ENCODE measurements at places on chromosomes 7 and 10.

- H3K36me3 ChIP-seq: peaks cover 8% of the 10 kb centered on the region
- DNase-seq: no peak
These were observed 38.0 kb downstream of the UNC5B start for GRCh38 chr10:71250405-71250804.

GRCh38 chr10:6044751-6045313 is 17.3 kb downstream of the IL2RA start:
- no peak overlapping the region for H3K4me3 ChIP-seq
- H3K36me3 ChIP-seq: no peaks in the 10 kb centered on the region
- DNase-seq: no peak
- no peak overlapping the region for H3K27ac ChIP-seq
- no peaks in the 10 kb centered on the region for H3K4me1 ChIP-seq
- peaks cover 46% of the 10 kb centered on the region for H3K27me3 ChIP-seq

DNA sequence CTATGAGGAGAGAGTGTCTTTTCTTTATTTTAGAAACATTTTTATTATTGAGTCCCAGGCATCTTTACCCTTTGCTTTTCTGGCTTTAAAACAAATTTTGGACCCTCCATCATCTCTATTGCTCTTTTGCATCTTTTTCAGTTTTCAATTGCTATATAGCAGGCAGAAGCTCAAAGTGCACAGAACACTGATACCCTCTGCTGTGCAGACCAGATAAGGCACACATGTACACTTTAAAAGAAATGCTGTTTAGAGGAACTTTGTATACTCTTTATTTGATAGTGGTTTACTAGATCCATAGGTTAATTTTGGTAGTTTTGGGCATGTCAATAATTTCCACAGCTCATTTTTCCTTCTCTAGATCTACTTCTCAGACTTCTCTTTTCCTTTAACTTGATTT is 324.2 kb downstream of the SH2D4B start:
- H3K36me3 ChIP-seq: no peaks in the 10 kb centered on the region
- no peak overlapping the region for H3K4me3 ChIP-seq
- H3K27me3 ChIP-seq: peaks cover 2% of the 10 kb centered on the region
- no peak for DNase-seq

DNA sequence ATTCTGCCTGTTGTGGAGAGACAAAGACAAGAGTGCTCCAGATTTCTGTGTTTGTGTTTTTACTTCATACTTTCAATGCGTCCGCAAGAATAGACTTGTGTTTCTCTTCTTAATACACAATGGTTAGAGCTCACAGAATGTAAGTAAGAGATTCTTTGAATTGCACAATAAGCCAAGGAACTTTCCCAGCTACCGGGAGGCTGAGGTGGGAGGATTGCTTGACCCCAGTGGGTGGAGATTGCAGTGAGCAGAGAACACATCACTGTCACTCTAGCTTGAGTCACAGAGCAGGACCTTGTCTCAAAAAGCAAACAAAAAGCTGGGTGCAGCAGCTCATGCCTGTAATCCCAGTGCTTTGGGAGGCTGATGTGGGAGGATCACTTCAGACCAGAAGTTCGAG is 250.7 kb upstream of the MYO3A start:
- no peaks in the 10 kb centered on the region for H3K36me3 ChIP-seq
- H3K4me1 ChIP-seq: peaks cover 15% of the 10 kb centered on the region
- DNase-seq: no peak
- H3K27ac ChIP-seq: no peak overlapping the region
- peaks cover 3% of the 10 kb centered on the region for H3K27me3 ChIP-seq
- no peak overlapping the region for H3K4me3 ChIP-seq

- H3K36me3 ChIP-seq: peaks cover 16% of the 10 kb centered on the region
- no peaks in the 10 kb centered on the region for H3K27me3 ChIP-seq
- H3K4me3 ChIP-seq: no peak overlapping the region
- H3K27ac ChIP-seq: no peak overlapping the region
- H3K4me1 ChIP-seq: peaks cover 6% of the 10 kb centered on the region
These were observed 8.3 kb downstream of the ZNF853 start for GRCh38 chr7:6623589-6624245.

DNA sequence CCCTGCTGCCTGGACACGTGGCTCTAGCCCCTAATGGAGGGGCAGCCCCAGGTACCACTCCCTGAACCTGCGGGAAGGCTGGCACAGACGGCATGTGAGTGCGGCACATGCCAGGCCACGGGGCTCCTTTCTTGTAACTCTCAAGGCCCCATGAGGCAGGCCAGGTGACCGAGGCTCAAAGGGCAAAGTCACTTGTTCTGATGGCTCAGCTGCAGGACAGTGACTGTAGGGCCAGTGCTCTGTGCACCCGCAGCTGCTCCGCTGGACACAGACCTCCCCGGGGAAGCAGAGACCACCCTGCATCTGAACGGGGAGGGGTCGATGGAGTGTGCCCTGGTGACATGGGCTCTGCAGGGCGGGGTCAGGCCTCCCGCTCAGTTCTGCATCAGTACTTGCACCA is 55.3 kb downstream of the PTPRE start:
- H3K4me1 ChIP-seq: peaks cover 14% of the 10 kb centered on the region
- no peak overlapping the region for H3K4me3 ChIP-seq

GRCh38 chr10:73495884-73496674 is at the start of gene PPP3CB:
TSS of gene PPP3CB (minus strand) at chr10:73496024. CDS start at chr10:73495889, 135 bp downstream.
- H3K4me1 ChIP-seq: peaks cover 43% of the 10 kb centered on the region
- peaks cover 2% of the 10 kb centered on the region for H3K27me3 ChIP-seq
- DNase-seq: peak; percentile 92
- peak within 1 kb of the TSS; percentile 92 for H3K4me3 ChIP-seq

DNA sequence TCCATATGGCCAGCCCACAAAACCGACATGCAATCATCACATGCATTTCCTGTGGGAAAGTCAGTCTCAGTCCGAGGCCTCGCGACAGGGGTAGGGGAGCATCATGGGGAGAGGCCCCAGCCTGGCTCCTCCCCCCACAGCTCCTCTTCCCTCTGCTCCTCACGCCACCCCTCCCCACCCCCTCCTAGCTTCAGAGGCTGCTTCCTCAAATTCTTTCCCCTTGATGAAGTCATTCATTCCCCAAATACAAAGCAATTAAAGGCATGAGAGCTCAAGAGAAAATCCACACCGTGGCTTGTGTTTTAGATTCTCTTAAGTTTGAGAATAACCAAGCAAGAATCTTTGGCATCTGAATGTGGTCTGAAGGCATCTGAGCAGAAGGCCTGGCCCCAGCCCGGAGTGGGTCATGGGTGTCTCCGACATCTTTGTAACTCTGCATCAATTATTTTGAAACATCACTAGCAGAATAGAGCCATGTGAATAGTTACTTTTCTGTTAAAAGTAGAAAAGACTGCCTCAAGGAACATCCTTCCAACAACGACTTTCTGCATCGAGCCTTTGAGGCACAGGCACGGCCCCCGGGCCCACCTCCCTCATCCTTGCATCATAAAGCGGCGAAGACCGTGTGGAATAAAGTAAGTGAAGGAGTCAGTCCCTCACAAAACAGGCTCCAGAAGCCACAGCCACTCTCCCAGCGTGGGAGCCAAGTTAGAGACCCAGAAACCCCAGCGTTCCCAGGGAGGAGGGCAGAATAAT is 90.9 kb downstream of the DIP2C start:
- H3K27ac ChIP-seq: peak overlapping the region; percentile 64
- peaks cover 4% of the 10 kb centered on the region for H3K36me3 ChIP-seq
- DNase-seq: no peak
- peaks cover 3% of the 10 kb centered on the region for H3K27me3 ChIP-seq
- peaks cover 70% of the 10 kb centered on the region for H3K4me1 ChIP-seq
- no peak overlapping the region for H3K4me3 ChIP-seq

DNA sequence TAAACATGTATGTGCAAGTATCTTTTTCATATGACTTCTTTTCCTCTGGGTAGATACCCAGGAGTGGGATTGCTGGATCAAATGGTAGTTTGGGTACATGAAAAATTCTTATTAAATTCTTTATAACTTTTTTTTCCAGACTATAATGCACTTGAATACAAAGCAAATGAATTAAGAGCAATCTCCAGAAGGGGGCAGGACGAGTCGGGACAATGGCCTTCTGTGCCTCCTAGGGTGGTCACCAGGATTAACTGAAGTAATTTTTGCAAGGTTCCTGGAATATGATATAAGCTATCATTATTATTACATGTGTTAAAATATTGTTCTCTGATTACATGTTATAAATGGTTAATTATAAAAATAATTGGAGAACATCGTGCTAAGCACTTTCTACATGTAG is 127.2 kb downstream of the PPP1R17 start:
- no peaks in the 10 kb centered on the region for H3K36me3 ChIP-seq
- no peak overlapping the region for H3K4me3 ChIP-seq
- H3K4me1 ChIP-seq: peaks cover 30% of the 10 kb centered on the region
- no peak for DNase-seq
- peaks cover 11% of the 10 kb centered on the region for H3K27me3 ChIP-seq
- H3K27ac ChIP-seq: no peak overlapping the region

DNA sequence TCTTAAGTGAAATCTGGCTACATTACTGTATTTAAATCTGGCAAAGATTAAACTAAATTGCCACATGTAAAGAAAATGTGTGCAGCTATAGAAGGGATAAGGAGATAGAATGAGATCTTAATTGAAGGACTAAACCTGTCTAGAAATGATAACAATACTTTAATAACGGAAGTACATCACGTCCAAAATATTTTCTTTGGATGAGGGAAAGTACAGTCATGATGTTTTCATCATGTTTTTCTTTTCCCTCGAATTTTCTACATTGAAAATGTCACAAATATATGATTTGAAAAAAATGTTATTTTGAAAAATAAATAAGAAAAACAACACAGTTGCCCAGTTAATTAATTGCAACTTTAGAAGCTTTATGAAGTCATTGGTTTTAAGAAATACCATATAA is 143.9 kb downstream of the ETV1 start:
- H3K27ac ChIP-seq: no peak overlapping the region
- no peak for DNase-seq
- H3K36me3 ChIP-seq: no peaks in the 10 kb centered on the region
- peaks cover 12% of the 10 kb centered on the region for H3K4me1 ChIP-seq
- no peak overlapping the region for H3K4me3 ChIP-seq

GRCh38 chr7:154566877-154567276 is 436.0 kb downstream of the PAXIP1 start:
- H3K36me3 ChIP-seq: no peaks in the 10 kb centered on the region
- peaks cover 4% of the 10 kb centered on the region for H3K27me3 ChIP-seq
- H3K4me3 ChIP-seq: no peak overlapping the region
- H3K27ac ChIP-seq: no peak overlapping the region
- DNase-seq: no peak
- H3K4me1 ChIP-seq: no peaks in the 10 kb centered on the region

DNA sequence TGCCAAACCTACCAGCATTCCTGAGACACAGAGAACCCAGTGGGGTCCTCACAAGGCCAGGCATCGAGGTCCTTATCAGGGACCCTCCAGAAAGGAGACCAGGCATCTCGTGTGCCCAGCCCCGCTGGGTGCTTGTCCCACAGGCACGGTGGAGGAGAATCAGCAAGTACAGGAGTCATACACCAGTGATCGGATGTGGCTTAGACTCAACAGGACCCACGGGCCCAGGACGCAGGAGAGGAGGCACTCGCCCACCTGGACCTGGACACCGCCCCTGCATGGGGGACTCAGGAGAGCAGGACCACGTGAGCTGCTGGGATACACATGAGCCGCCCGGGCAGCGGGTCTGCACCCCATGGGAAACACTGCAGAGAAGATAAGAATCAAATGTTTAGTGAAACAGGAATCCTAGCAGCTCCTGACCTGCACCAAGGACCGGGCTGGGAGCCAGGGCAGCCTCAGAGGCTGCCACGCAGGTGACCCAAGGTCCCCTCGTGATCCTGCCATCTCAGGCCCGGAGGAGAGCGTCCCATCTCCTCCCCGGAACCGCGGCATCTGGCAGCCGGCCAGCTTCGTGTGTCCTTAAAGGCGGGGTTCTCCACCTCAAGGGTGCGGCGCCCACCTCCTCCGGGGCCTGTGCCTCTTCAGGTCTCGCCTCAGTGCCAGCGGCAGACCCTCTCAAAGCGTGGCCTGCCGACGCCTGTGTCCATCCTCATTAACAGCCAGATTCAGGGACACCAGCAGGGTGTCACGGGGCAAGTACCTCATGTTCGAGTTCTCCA is 59.2 kb downstream of the FOXL3 start:
- peaks cover 3% of the 10 kb centered on the region for H3K36me3 ChIP-seq
- no peak overlapping the region for H3K27ac ChIP-seq

GRCh38 chr7:26686448-26686981 is 177.9 kb downstream of the SKAP2 start:
- H3K36me3 ChIP-seq: no peaks in the 10 kb centered on the region
- peak overlapping the region; percentile 95 for H3K27ac ChIP-seq
- peaks cover 100% of the 10 kb centered on the region for H3K4me1 ChIP-seq
- peak; percentile 50 for DNase-seq

DNA sequence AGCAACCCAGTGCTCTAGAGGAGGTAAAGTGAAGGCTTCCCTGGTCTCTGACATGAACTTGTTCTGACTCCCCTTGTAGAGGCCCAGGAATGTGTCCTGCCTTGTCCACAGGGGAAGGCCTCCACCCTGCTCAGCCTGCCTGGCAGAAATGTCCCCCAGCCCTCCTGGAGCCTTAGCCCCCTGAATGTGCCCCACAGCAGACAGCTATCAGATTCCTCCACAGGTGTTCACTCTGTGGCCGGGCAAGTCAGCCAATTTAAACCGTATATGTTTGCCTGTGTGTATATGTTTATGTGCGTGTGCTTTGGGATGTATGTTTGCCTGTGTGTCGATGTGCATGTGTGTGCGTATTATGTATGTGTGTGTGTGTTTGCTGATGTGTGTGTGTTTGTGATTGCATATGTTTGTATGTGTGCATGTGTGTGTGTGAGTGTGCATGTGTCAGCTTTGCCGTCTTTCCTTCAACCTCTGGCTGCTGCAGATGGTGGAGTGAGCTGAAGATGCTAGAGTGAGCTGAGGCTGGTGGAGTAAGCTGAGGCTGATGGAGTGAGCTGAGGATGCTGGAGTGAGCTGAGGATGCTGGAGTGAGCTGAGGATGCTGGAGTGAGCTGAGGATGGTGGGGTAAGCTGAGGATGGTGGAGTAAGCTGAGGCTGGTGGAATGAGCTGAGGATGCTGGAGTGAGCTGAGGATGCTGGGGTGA is 68.9 kb upstream of the ANTXRL start:
- H3K4me1 ChIP-seq: peaks cover 10% of the 10 kb centered on the region
- DNase-seq: no peak
- H3K4me3 ChIP-seq: no peak overlapping the region
- H3K36me3 ChIP-seq: no peaks in the 10 kb centered on the region

DNA sequence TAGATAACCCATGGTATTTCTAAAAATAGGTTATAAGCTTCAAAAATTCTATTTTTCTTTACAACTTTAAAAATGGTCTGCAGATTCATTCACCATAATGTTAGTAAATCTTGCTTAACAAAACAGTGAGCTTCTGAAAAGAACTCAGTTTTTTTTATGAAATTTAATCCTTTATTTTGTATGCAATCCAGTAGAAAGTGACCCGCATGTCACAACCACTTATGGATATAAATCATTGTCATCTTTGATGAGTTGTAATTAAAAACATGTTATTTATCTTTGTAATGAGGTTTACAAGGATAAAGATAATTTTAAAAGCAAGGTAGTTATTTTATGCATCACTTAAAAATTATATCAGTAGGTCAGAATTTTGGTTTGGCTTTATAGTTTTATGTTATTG is 173.5 kb upstream of the SEMA3A start:
- H3K27ac ChIP-seq: no peak overlapping the region
- no peaks in the 10 kb centered on the region for H3K27me3 ChIP-seq
- no peak for DNase-seq
- H3K4me1 ChIP-seq: peaks cover 5% of the 10 kb centered on the region

GRCh38 chr10:103327906-103328305 is 23.0 kb downstream of the PCGF6 start:
- no peaks in the 10 kb centered on the region for H3K27me3 ChIP-seq
- H3K4me3 ChIP-seq: no peak overlapping the region
- peaks cover 73% of the 10 kb centered on the region for H3K36me3 ChIP-seq

All from nephron progenitor cell (in vitro differentiated cells).